ENCODE measurements at places on chromosomes 12 and 14.

DNA sequence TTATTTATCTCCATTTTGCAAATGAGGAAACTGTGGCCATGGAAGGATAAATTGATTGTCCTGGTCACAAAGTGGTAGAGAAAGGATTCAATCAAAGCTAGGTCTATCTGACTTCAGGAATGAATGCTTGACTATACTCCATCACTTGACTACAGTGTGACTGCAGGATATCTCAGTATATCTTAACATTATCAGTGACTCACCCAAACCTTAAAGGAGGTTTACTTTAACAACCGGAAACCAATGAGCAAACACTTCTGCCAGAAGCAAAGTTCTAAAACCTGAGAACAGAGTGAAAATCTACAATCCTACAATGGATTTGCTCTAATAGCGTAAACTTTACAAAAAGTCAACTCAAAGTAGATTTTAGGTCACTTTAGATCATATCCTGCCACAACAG lies 277.0 kb downstream of the CEP128 start:
- no peak for DNase-seq

GRCh38 chr14:64965356-64966000 lies 6.7 kb downstream of the RAB15 start:
- DNase-seq = no peak

DNA sequence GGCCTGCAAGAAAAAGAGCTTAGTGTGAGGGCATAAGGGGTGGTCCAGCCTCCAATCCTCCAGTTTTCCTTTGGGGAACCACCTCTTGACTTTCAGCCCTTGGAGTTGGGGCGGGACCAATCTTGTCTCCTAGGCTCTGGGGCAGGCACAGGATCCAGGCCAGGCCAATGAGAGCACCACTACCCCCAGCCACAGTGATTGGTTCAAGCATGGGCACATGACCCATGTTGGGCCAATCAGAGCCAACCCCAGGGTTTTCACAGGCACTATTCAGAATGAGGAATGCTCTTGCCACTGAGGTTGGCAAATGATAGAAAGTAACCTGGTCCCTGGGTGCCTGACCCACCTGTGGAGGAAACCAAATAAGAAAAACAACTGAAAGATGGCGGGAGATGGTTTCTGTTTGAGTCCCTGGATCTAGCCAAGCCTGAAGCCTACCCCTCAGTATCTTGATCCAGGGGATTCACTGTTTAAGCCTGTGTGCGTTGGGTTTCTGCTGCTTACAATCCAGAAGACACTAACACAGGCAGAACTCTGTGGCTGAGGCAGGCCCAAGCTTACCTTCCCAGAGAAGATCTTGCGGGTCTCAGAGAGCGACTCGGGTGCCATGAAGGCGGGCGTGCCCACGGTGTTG lies 42.9 kb downstream of the P2RX4 start:
- peak; percentile 77 for DNase-seq

- no peak for DNase-seq
Measured at GRCh38 chr14:61861320-61861865, 99.2 kb downstream of the SNAPC1 start.

GRCh38 chr14:68233101-68233784 lies 413.7 kb downstream of the RAD51B start:
- no peak for DNase-seq

DNA sequence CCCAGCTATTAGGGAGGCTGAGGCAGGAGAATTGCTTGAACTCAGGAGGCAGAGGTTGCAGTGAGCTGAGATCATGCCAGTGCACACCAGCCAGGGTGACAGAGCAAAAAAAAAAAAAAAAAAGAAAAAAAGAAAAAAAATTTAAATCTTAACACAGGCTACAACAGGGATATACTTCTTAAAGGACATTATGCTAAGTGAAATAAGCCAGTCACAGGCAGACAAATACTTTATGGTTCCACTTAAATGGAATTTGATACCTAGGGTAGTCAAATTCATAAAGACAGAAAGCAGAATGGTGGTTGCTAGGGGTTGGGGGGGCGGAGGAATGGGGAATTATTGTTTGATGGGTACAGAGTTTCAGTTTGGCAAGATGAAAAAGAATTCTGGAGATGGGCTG lies 14.8 kb upstream of the PPTC7 start:
- DNase-seq = no peak

- DNase-seq = no peak
Measured at GRCh38 chr14:32150392-32150791, 51.5 kb upstream of the RNU6-7 start.

DNA sequence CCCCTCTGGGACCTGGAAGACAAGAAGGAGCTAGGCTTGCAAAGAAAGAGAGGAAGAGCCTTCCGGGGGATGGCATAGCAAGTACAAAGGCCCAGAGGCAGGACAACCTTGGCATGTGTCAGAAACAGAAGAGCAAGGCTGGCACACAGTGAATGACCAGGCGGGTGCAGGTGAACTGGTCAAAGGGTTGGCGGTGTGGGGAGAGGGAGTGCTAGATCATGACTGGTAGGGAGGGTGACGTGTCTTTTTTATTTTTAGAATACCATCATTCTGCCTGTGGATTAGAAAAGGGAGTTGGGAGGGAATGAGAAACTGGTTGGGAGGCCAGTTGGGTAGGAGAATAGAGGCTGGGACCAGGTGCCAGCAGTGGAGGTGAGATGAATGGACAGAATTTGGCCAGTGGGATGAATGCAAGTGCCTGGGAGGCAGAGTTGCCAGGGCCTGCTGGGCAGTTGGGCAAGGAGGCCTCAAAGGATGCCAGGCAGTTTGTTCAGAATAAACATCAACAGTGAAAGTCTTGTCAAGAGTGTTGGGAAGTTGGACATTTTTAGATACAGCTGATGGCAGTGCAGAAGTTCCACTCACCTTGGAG lies 168.3 kb downstream of the CACNA1C start:
- DNase-seq = no peak

DNA sequence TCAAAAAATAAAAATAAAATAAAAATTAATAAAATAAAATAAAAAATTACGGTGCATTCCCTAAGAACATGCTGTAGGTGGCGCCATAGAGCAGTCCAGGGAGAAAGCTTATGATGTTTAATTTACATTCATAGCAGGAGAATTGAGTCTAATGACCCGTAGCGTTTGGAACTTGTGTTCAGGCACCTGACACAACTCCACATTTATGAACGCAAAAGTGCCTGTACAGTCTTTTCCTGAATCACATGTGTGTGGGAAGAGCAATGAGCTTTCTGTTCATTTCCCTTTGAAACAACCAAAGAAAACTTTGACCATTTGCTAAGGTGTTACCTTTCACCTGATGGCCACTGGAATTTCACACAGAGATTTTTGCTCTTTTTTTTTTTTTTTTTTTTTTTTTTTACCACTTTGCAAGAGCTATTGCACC lies 60.6 kb upstream of the KCNA1 start:
- peak; percentile 54 for DNase-seq

GRCh38 chr14:23866269-23866668 lies 87.3 kb upstream of the DHRS4 start:
- DNase-seq = no peak

DNA sequence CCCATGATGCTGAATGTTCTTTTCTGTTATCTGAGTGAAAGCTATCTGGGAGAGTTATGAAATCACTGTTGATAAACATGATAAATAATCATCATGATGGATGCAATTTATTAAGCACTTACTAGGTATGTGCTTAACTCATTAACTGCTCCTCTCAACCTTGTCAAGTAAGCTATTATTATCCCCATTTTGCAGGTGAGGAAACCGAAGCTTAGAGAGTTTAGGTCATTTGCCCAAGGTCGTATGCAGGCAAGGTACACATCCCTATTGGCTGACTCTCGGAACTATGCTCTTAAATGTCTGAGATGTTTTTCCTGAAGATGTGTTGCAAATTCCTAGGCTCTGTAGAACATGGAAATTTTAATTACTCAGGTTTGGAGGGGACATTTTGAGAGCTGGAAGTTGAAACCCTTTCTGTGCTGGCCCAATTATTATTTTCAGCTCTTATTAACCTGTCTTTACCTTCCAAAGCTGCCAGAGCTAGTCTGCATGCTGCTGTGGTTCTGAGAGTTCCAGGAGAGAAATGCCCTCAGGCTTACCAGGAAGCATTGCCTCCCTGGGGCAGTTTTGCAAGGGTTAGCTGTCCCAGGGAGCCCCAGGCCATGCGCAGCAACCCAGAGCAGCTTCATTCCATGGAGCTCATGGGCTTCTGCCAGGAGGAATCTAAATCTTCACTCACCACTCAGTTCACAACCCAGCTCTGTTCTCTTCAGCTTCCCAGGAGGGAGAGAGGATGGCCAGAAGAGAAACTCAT lies 55.6 kb upstream of the OAS1 start:
- DNase-seq = peak; percentile 43

Measured in endodermal cell (in vitro differentiated cells).